ENCODE measurements at places on chromosomes 5 and 9.

- no peak overlapping the region for H3K27ac ChIP-seq
- H3K4me1 ChIP-seq, result peaks cover 4% of the 10 kb centered on the region
- no peaks in the 10 kb centered on the region for H3K27me3 ChIP-seq
- no peak overlapping the region for H3K4me3 ChIP-seq
- H3K36me3 ChIP-seq, result no peaks in the 10 kb centered on the region
Measured at GRCh38 chr9:134294153-134295071, 31.8 kb upstream of the RXRA start.

DNA sequence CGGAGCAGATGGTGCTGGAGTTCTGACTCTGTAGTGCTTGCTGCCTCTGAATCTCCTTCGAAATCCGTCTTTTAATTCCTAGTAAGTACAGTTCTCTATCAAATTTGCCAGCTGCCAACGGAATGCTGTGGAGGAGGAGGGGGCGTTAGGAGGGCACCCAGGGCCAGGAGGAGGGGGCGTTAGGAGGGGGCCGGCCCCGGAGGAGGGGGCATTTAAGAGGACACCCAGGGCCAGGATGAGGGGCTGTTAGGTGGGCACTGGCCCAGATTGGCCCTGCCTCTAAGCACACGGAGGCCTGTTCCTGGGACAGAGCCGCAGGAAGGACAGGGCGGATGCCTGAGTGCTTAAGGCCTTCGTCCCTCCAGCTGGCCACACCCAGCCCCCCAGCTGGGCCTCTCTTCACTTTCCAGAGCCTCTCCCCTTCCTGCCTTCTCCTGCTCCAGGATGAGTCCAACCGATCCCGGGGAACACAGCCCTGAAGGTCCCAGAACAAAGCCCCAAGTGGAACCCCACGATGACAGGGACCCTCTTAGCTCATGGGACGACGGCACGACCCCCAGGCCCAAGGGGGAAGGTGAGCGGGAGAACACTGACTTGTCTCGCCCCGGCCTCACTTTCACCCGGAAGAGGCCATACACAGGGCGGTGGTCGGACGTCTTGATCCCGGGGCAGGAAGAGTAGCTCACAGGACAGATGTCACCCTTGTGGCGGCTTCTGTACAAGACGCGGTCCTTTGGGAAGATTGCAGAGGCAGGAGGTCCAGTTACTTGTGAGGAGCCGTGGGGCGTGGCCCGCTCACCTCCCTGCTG, 9.8 kb downstream of the INPP5E start:
- no peak overlapping the region for H3K4me3 ChIP-seq
- DNase-seq, result no peak
- H3K36me3 ChIP-seq, result no peaks in the 10 kb centered on the region
- H3K27ac ChIP-seq, result no peak overlapping the region

GRCh38 chr9:104960662-104961061, 32.7 kb upstream of the ABCA1 start:
- H3K27me3 ChIP-seq, result no peaks in the 10 kb centered on the region
- peaks cover 4% of the 10 kb centered on the region for H3K4me1 ChIP-seq
- no peaks in the 10 kb centered on the region for H3K36me3 ChIP-seq

- DNase-seq, result no peak
- peaks cover 11% of the 10 kb centered on the region for H3K4me1 ChIP-seq
- no peak overlapping the region for H3K4me3 ChIP-seq
Measured at GRCh38 chr5:142826741-142827492, 56.7 kb downstream of the ARHGAP26 start.

GRCh38 chr9:94868464-94868863, 142.0 kb downstream of the AOPEP start:
- H3K27ac ChIP-seq, result no peak overlapping the region
- H3K4me3 ChIP-seq, result no peak overlapping the region
- no peaks in the 10 kb centered on the region for H3K36me3 ChIP-seq
- H3K27me3 ChIP-seq, result no peaks in the 10 kb centered on the region

GRCh38 chr9:19028835-19029451, 4.1 kb downstream of the SAXO1 start:
- H3K27ac ChIP-seq, result no peak overlapping the region
- no peaks in the 10 kb centered on the region for H3K36me3 ChIP-seq
- H3K4me3 ChIP-seq, result no peak overlapping the region
- no peaks in the 10 kb centered on the region for H3K27me3 ChIP-seq
- H3K4me1 ChIP-seq, result no peaks in the 10 kb centered on the region

DNA sequence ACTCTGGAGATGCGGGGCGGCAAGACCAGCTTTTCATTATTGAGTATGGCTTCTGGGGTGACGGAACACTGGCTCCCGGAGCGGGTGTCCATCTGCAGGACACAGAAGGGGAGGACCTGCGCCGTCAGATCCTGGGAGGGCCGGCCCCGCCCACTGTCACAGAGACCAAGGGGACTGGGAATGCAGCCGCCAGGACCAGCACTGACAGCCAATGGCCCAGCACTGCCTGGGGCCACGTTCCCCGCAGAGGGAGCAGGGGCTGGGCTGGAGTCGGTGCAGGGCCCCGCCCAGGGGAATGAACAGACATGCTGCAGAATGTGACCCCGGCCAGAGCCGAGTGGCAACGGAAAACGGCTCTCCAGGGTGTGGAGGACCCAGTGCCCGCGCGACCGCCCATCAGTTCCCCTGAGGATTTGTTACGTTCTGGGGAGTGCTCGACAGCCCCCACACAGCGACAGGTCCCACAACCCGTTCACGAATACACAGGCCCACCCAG, at the start of gene ZDHHC11:
TSS of gene ZDHHC11 (minus strand) at position 476 of the 496 bp plus-strand sequence. CDS start at position 92, 384 bp downstream.
- H3K27me3 ChIP-seq, result no peaks in the 10 kb centered on the region
- H3K27ac ChIP-seq, result no peak within 1 kb of the TSS
- DNase-seq, result peak; percentile 45
- H3K4me1 ChIP-seq, result no peaks in the 10 kb centered on the region
- no peak within 1 kb of the TSS for H3K4me3 ChIP-seq
- no peaks in the 10 kb centered on the region for H3K36me3 ChIP-seq

DNA sequence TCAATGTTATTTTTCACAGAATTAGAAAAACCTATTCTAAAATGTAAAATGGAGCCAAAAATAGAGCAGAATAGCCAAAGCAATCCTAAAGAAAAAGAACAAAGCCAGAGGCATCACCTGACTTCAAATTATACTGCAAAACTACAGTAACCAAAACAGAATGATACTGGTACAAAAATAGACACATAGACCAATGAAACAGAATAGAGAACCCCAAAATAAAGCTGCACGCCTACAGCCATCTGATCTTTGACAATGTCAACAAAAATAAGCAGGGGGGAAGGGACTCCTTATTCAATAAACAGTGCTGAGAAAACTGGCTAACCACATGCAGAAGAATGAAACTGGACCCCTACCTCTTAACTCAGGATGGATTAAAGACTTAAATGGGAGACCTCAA, 65.8 kb upstream of the PDE4D start:
- no peaks in the 10 kb centered on the region for H3K36me3 ChIP-seq
- no peak overlapping the region for H3K4me3 ChIP-seq
- no peak for DNase-seq
- H3K27me3 ChIP-seq, result no peaks in the 10 kb centered on the region
- no peak overlapping the region for H3K27ac ChIP-seq

DNA sequence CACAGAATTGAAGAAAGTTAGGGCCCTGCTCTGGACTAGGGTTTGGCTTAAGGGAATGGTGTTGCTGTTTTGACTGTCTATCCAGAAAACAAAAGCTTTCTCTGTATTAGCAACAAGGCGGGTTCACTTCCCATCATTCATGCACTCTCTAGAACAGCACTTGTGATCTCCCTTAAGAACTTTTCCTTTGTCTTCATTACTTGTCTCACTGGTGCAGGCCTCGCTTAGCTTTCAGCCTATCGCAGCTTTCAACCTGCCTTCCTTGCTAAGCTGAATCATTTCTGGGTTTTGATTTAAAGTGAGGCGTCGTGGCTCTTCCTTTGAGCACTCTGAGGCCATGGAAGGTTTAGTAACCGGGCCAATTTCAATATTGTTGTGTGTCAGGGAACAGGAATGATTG, 35.2 kb upstream of the LPCAT1 start:
- H3K36me3 ChIP-seq, result no peaks in the 10 kb centered on the region
- H3K27me3 ChIP-seq, result no peaks in the 10 kb centered on the region

DNA sequence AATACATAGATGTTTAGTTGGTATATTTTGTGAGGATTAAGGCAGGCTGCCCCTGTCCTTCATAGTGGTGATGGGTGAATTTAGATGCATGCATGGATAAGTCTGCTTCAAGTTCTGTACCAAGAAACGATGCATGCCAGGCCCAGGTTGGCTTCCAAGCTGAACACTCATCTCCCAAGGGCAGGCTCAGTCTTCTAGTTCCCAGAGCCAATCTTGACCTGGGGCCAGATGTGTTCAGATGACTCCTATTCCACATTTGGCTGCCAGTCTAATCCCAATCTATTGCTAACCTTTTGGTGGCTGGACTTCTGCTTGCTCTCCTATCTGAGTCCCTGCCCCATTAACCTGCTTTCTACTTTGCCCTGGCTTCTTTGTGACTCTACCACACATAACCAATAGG, 18.5 kb upstream of the SNAPC3 start:
- H3K4me3 ChIP-seq, result no peak overlapping the region
- no peaks in the 10 kb centered on the region for H3K4me1 ChIP-seq
- no peaks in the 10 kb centered on the region for H3K27me3 ChIP-seq
- no peak overlapping the region for H3K27ac ChIP-seq

GRCh38 chr5:118253225-118254061, 734.9 kb downstream of the DTWD2 start:
- DNase-seq, result no peak
- no peak overlapping the region for H3K4me3 ChIP-seq
- H3K27me3 ChIP-seq, result no peaks in the 10 kb centered on the region
- no peak overlapping the region for H3K27ac ChIP-seq
- no peaks in the 10 kb centered on the region for H3K4me1 ChIP-seq

- H3K4me1 ChIP-seq, result peaks cover 7% of the 10 kb centered on the region
- H3K27me3 ChIP-seq, result no peaks in the 10 kb centered on the region
- peak overlapping the region; percentile 75 for H3K27ac ChIP-seq
- peak overlapping the region; percentile 55 for H3K4me3 ChIP-seq
- H3K36me3 ChIP-seq, result no peaks in the 10 kb centered on the region
- no peak for DNase-seq
Measured at GRCh38 chr9:127423476-127423933, 677 bp upstream of the ZNF79 start.

GRCh38 chr9:132319421-132320110, 35.2 kb downstream of the SETX start:
- no peaks in the 10 kb centered on the region for H3K27me3 ChIP-seq
- peaks cover 2% of the 10 kb centered on the region for H3K36me3 ChIP-seq
- H3K4me1 ChIP-seq, result peaks cover 7% of the 10 kb centered on the region
- H3K4me3 ChIP-seq, result no peak overlapping the region

DNA sequence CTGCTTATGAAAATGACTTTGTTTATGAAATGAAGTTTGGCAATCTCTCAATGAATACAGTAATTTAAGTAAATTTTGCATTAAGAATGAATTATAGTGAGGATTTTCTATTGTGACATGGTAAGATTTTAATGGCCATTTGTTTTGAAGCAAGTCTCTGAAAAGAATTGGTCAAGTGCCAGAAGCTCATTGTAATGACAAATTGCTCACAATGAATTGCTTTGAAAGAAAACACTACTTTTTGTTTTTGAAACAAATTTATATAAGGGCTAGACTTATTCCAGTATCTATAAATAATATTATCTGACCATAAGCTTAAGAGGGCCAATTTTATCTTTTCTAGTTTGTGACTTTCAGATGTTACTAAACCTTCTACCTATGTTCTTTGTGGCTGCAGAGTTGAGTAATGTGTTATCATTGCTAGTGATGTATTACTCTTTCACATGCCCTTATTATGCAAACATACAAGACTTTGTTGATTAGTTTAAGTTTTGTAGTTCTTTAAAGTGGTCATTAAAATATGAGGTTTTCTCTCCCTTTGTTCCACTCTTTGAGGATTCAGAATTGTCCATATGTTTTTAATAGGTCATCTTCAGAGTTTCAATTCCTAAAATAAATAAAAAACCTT, 93.0 kb upstream of the ZNF608 start:
- DNase-seq, result no peak
- no peak overlapping the region for H3K27ac ChIP-seq
- no peaks in the 10 kb centered on the region for H3K27me3 ChIP-seq

DNA sequence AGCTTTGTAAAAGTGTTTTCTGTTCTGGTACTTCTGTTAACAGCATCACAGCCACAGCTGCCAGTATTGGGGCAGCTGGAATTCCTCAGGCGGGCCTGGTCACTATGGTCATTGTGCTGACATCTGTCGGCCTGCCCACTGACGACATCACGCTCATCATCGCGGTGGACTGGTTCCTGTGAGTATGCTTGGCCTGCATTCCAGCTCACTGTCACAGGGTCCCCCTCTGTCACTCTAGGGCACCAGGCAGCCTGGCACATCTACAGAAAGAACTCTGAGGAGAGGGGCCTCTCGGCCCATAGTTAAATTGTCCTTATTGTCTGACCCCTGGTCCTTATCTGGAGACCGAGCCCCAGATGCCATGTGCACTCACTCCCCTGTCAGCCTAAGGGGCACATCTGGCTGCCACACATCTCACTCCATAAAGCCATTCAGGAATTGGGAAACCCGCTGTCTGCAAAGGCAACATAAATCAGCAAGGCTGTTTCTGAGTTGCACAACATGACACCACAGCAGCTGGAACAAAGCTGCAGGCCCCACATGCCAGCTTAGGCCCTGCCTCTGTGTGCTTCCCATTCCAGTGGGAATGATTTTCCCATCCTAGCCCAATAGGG, 77.5 kb downstream of the SLC1A3 start:
- no peak overlapping the region for H3K4me3 ChIP-seq
- H3K27ac ChIP-seq, result no peak overlapping the region
- no peaks in the 10 kb centered on the region for H3K4me1 ChIP-seq

DNA sequence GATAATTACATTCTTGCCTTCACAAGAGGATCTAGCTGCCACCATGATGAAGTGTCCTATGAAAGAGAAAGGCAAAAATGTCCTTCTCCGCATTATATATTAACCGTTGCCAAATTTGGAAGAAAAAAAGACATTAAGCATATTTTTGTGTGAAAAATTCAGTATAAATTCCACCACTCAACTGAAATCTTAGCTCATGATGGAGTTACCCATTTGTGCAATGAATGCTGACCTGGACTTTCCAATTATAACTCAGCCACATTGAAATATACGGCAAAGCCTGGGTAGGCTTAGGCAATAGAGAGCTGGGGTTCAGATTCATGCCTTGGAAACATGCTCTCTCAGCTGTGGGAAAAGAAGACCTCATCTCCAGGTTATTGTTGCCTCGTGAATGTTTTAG, 71.3 kb upstream of the VCAN start:
- no peak overlapping the region for H3K4me3 ChIP-seq
- no peaks in the 10 kb centered on the region for H3K27me3 ChIP-seq
- H3K27ac ChIP-seq, result no peak overlapping the region

DNA sequence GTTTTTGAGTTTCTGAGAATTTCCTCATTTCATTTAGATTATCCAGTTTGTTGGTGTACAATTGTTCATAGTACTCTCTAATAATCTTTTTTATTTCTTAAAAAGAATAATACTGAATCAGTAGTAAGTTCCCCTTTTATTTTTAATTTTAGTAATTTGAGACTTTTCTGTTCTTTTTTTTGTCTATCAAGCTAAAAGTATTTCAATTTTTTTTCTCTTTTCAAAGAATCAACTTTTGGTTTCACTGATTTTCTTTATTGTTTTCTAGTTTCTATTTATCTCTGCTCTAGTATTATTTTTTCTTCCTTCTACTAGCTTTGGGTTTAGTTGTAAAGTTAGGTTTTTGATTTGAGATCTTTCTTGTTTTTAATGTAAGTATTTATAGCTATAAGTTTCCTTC, 60.6 kb upstream of the ARL15 start:
- H3K4me1 ChIP-seq, result no peaks in the 10 kb centered on the region
- no peak overlapping the region for H3K4me3 ChIP-seq
- no peak for DNase-seq
- H3K27ac ChIP-seq, result no peak overlapping the region
- H3K36me3 ChIP-seq, result no peaks in the 10 kb centered on the region
- H3K27me3 ChIP-seq, result no peaks in the 10 kb centered on the region

Measured in mesendoderm (in vitro differentiated cells).